ENCODE measurements at places on chromosomes 11 and 22.

- DNase-seq: peak; percentile 24
Measured at GRCh38 chr22:45127866-45128265, 35.9 kb upstream of the NUP50 start.

DNA sequence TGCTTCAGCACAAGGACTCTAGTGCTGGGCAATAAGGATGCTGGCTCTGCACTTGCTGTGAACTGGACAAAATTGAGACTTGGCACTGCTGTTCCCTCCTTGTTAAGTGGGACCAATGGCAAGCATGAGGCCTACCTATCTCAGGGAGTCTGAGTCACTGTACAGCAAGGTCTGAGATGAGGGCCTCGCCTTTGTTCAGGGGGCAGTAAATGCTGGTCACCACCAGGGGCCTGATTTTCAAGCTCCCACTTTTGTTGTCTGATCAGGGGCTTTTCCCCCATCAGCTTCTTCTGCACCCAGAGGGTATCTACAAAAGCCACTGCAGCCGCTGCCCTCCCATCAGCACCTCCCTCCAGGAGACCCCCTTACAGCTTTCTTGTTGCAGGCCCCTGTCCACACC is 22.8 kb downstream of the DHCR7 start:
- no peak for DNase-seq

GRCh38 chr11:132022733-132023478 is 652.5 kb downstream of the NTM start:
- DNase-seq: peak; percentile 78

DNA sequence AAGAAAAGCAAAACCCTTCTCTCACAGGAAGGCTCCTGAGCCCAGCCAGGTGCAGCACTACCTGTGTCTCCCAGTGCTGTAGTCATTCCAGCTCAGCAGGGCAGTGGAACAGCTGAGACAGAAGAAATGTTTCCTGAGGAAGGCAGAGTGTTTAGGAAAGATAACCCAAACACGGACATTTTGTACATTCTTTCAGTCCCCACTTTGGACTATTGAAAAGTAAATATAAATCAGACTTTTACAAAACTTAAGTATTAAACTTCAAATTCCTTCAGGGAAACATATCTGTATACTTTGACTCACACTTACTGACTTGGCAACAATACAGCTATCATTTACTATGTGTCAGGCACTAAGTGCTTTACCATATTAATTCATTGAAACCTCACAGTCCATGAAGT is 40.4 kb downstream of the RRAS2 start:
- no peak for DNase-seq

GRCh38 chr22:45597460-45598192 is 74.0 kb upstream of the ATXN10 start:
- no peak for DNase-seq

- no peak for DNase-seq
Measured at GRCh38 chr22:19988965-19989724, 27.5 kb downstream of the ARVCF start.

- no peak for DNase-seq
Measured at GRCh38 chr11:78607696-78608095, 33.0 kb upstream of the NARS2 start.

DNA sequence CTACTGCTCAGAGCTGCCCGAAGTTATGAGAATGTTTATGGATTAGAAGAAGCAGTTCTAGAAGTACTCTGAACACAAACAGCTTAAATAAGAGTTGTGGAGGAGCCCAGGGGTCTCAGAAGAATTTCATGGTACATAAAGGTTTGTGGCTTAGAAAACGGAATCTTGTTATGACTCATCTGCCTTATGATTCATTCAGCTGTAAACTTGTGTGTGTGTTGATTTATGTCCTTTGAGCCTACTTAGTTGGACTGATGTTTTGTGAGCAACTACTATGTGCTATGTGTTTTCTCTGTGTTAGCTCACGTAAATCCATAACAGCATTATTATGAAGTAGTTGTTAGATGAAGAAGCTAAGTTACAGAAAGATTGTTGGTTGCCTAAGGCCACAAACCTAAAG is 203.7 kb downstream of the PGR start:
- peak; percentile 10 for DNase-seq

- DNase-seq: no peak
Measured at GRCh38 chr11:34940026-34940677, 23.7 kb downstream of the PDHX start.

- DNase-seq: no peak
Measured at GRCh38 chr22:49897015-49897684, 21.1 kb downstream of the ALG12 start.

All from AG04449 (cell line).